ENCODE measurements at places on chromosomes 3 and 15.

DNA sequence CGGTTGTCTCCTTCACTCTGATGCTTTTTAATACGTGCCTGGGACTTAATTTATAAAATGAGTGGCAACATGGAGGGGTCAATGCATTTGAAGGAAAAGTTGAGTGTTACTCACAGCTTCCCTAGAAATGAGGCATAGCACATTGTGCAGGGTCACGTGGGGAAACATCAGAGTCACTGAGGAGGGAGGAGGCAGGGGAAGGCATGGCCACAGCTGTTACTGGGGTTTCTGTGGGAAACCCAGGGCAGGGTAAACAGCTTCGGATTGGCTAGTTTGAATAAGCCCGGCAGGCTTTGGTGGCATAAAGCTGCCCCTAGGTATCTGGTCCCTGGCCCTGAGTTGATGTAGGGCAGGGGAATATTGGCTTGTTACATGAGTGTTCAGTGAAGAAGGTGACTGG, 98.9 kb upstream of the ST8SIA2 start:
- no peak for DNase-seq

- DNase-seq = peak; percentile 49
Observed at GRCh38 chr3:32391643-32392535, at the start of gene CMTM7. Gene CMTM7 (plus strand): TSS chr3:32391853. CDS start chr3:32391907, 54 bp downstream.

GRCh38 chr3:173945806-173946205, 548.3 kb downstream of the NLGN1 start:
- no peak for DNase-seq

DNA sequence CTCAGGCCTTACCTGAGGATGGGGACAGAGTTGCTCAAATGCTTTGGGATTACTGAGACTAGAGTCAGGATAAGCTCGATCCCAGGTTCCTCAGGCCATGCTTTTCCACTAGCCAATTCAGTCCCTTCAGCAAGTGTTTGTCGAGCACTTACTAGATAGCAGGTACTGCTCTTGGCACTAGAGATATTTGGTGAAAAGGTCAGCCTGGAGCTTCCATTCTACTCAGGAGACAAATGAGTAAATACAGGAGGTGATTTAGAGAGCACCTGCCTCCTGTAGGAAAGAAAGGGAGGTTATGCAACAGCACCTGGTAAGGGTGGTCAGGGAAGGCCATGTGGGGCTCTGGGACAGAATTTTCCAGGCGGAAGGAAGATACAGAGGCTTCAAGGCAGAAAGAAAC, 99.9 kb downstream of the CACNA1D start:
- DNase-seq = no peak

- no peak for DNase-seq
Observed at GRCh38 chr15:27512281-27513001, 541.5 kb downstream of the GABRG3 start.

GRCh38 chr3:170497207-170498095, 78.8 kb downstream of the CLDN11 start:
- DNase-seq = no peak

GRCh38 chr15:64847448-64847847, 5.7 kb downstream of the PLEKHO2 start:
- DNase-seq = no peak

GRCh38 chr3:21920421-21920861, 169.4 kb upstream of the ZNF385D start:
- no peak for DNase-seq

DNA sequence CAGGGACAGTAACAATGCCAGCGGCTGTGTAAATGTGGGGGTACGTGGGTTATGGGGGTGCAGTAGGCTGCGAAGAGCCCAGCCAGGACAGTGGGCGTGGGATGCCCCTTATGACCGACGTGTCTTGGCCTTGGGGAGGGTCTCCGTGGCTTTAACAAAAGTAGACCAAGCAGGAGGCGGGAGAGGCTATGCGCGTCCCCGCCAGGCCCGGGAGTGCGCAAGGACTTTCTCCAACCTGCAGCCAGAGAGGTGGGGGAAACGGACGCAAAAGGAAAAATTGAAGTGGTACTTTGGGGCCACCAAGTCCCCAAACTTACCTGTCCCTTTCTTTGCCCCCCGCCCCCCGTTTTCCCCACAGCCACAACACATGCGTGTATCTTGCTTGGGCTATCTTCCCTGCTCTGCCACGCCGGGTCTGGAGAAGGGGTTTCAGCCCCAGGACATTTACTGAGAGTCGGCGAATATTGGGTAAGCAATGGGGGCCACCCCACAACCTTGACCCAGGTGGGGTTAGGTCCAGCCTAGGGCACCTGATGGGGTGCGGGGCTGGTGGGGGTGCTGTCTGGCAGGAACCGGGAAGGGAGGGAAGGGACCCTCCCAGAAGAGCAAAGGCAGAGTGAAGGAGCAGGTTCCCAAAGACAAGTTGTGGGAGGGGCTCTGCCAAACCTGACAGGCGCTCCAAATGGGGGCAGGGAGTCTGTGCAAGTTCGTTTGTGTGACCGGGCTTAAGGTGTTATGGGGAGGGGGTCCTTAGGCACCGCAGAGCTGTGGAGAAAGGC, 652 bp downstream of the ISLR2 start:
- no peak for DNase-seq

DNA sequence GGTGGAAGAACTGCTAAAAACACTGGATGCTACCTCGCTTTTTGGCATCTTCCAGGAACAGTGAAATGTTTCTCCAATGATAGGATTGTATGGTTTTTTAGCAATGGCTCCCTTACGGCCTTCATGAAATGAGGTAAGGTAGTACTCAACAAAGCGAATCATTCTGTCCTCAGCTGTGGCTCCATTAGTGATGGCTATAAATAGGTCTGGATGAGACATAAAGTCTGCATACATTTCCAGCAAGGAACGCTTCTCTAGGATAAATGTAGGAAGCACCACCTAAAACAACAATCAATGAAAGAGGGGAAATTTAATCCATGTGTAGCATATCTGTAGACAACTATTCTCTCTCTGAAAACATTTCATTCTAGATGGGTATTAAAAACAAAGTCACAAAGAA, 32.4 kb upstream of the SNX4 start:
- no peak for DNase-seq

DNA sequence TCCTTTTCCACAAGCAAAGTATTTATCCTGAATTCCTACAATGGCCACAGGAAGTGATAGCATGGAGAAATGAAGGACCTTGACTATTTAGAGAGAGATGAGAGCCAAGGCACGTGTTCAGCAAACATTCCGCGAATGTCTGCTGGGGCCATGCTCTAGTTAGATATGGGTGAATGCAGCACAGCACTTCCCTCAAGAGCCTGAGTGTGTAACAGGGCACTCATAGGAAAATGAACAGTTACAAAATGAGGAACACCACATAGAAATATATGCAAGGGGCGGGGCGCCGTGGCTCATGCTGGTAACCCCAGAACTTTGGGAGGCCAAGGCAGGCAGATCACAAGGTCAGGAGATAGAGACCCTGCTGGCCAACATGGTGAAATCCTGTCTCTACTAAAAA, 406.9 kb downstream of the NR2F2 start:
- DNase-seq = no peak

DNA sequence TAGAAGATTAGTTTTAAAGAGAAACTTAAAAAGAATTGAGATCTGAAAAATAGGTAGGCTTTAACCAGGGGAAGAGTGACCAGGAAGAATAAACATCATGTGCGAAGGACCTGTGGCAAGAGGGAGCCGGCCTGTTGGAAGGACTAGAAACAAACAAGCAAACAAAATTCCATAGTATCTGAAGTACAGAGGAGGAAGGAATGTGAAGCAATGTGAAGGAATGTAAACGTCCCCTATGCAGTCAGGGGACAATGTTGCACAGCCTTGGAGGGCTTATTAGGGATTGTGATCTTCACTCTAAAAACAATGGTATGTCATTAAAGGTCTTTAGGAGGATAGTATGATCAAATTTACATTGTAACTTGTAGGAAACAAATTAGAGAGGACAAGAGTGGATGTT, 84.4 kb upstream of the PLCL2 start:
- no peak for DNase-seq

DNA sequence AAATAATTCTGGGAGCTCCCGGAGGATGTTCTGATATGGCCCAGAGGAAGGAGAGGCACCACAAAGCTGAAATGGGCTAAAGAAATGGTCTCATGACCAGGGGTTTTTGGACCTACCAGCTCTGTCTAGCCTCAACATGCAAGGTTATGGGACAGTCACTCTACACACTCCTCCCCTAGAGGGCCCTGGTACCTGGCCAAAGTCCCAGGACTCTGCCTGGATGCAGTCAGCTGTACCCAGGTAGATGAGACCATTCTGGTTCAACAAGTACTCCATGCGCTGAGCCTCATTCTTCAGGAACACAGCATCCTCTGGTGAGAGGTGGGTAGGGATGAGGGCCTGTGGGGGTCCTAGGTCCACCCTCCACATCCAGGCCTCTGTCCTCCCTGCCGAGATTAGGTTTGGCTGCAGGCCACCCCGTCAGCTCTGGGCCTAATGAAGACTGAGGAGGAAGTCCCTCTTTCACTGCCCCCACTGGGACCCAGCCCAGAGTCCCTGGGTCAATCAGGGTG, 9.5 kb downstream of the EPB42 start:
- no peak for DNase-seq

DNA sequence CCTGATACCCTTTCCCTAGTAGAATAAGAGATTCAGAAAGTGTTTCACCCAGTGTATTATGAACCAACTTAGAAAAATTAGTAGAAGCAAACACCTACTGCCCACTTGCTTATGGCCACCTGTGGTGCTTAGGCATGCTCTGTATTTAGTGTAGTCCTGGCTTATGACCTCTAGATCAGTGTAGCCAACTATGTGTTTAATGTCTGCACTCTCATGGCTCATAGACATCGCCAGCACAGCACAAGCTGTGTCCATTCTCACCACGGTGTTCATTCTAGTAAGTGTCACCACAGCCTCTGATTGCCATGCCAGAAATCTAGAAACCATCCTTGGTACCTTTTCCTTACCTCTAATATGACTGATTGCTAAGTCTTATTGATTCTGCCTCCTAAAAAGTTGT, 14.3 kb downstream of the ASB7 start:
- DNase-seq = no peak

DNA sequence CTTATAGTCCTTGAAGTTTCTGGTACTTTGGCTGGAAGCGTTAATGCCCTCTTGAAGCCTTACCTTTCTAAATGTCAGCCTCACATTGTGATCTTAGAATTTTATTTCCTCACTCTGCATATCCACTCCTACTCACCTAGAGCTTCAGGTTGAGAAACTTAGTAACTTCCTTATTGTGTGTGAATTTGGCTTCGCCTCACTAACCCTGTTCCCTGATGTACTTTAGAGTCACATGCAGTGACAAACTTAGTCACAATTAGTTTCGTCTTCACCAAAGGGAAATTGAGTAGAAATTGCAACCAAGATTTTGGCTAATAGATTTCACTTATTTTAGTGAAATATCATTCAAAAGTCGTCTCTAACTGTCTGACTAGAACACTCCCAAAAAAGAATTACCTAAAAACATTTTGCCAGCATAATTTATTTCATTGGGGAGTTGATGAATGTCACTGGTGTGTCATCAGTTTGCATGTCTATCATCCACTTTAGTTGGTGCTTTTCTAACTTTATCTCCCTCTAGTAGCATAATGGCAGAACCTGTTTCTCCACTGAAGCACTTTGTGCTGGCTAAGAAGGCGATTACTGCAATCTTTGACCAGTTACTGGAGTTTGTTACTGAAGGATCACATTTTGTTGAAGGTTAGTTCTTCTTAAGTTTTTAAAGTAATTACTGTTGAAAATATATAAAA, 960 bp downstream of the MFN1 start:
- no peak for DNase-seq

DNA sequence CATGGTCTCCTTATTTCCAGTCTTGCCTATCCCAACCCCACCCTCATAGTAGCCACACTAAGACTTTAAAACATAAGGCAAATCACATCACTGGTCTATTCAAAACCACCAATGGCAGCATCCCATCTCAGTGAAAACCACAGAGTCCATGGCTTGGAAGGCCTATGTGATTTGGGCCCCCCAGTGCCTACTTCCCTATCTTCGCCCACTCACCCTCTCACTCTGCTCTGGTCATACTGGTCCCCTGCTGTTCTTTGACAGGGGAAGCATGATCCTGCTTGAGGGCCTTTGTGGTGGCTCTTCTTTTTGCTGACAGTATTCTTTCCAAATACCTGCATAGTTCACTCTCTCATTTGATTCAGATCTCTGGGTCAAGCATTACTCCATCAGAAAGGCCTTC, 3.3 kb downstream of the GTF2A2 start:
- no peak for DNase-seq

DNA sequence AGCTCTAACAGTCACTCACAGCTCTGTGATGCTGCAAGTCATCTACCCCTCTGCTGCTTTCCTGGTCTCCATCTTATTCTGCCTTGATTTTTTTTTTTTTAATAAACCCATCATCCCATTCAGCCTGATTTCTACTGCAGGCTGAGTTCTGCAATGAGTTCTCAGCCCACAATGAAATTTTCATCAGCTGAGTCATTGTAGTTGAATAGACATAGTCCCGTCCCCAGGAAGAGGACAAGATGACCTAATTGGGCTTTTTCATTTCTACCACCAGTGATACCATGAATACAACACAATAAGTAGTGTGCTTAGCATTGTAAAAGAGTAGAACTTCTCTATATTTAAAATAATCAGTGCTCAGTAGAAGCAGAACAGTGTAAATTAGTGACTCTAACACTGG, 59.3 kb downstream of the C3orf85 start:
- DNase-seq = no peak

Data from T follicular helper cell (primary cell).